ENCODE measurements at places on chromosomes 12 and 14.

GRCh38 chr14:94884616-94885230 lies 114.8 kb upstream of the GSC start:
- DNase-seq, result no peak

- no peak for DNase-seq
Observed at GRCh38 chr14:70935135-70935534, 27.9 kb downstream of the PCNX1 start.

GRCh38 chr14:95527387-95528002 lies 7.4 kb upstream of the GLRX5 start:
- peak; percentile 69 for DNase-seq

GRCh38 chr12:127742231-127742630 lies 524.7 kb upstream of the TMEM132C start:
- DNase-seq, result no peak

DNA sequence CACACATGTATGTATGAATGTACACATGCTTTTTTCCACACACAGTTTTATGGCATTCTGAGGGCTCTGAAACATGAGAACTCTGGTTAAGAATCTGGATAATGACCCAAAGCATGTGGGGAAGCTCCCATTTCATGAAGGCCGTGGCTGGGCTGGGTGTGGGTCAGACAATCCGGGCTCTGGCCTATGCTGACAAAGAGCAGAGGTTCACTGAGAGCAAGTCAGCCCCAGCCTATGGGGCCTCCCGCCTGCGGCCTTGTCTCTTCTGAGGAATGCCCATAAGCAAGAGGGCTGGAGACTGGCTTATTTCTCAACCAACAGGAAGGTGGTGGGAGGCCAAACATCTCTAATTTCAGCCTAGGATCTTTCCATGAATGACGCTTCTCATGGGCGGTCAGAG lies 8.5 kb downstream of the MYH6 start:
- no peak for DNase-seq
